ENCODE measurements at places on chromosomes 12 and 14. TPM values are rescaled to one million over a fixed set of nuclear protein-coding genes. Genes with fewer than 3 reads are reported as not detected.
A peak's percentile ranks its signal among the peaks of the same experiment; 100 is the strongest.

GRCh38 chr12:124259154-124260066, 35.5 kb upstream of the RFLNA start:
- DNase-seq = no peak

DNA sequence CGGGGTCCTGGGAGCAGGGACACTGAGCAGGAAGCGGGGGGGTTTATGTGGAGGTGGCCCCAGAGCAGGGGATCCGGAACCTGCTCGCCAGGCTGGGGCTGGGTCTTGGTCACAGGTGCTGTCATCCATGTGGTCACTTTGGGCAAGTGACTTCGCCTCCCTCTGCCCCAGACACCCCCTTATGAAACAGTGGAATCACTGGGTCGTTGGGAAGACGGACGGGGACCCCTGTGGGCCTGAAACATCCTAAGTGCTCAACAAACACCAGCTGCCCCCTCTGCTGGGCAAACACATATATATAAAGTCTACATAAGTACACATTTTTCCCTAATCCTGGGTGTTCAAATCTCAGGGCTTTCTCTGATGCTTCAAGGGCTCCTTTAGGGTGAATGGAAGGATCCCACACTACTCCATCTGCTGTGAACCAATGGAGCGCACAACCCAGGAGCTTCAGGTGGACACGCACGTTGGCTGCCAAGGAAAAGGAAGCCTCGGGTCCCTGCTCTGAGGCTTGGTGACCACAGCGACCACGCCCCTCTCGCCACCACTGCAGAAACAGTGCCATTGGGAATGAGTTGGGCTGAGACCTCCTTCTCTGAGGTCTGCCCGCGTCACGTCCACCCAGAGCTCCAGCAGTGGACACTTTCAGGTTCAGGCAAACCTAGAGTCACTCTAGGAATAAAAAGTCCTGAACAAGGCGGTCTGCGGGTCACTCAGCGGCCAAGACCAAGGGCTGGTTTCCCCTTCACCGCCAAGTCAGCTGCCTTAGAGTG, 54.6 kb downstream of the CDC42BPB start:
- peak; percentile 11 for DNase-seq

DNA sequence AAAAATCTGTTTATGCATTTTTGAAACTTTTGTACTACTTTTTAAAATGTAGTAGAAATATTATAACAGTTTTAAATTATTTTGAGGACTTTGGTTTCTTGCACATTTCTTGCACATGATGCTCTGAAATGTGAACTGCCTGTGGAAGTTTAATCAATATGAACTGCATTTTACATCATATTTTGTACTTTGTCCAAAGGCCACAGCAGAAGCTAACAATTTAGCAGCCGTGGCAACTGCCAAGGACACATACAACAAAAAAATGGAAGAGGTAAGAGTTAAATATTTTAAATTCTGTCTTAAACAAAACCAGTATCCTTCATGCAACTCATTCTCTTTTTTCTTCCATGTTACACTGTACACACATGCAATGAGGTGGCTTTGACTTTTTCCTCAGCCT, 45.1 kb downstream of the SAV1 start:
- no peak for DNase-seq

GRCh38 chr12:41521872-41522379, 333.8 kb downstream of the PDZRN4 start:
- no peak for DNase-seq

DNA sequence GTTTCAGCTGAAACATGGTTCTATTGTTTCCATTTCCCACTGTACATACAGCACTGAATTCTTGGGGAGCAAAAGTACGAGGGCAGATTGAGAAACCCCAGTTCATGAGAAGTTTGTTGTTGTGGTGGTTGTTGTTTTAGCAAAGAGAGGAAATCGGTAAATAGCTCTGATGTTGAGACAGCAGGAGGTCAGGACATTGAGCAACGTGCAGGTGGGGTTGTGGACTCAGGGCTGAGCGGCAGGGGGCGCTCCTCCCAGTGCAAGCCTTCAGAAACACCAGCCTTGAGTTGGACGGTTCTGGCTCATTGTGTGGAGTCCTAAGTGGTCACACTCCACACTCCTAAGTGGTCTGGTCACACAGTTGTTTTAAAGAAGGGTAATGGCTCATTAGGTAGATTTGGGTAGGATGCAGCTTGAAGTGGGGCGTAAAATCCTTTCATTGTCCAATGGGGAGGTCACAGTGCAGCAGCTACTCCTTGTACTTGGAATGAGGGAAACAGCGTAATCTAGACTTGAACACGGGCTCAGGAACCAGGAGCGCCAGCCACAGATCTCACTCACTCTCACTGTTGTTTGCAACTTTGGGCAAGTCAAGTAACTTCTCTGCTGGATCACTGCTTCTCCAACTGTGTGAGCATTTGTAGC, 14.5 kb upstream of the PWP1 start:
- no peak for DNase-seq

- peak; percentile 41 for DNase-seq
Observed at GRCh38 chr12:127677537-127678131, 589.3 kb upstream of the TMEM132C start.

DNA sequence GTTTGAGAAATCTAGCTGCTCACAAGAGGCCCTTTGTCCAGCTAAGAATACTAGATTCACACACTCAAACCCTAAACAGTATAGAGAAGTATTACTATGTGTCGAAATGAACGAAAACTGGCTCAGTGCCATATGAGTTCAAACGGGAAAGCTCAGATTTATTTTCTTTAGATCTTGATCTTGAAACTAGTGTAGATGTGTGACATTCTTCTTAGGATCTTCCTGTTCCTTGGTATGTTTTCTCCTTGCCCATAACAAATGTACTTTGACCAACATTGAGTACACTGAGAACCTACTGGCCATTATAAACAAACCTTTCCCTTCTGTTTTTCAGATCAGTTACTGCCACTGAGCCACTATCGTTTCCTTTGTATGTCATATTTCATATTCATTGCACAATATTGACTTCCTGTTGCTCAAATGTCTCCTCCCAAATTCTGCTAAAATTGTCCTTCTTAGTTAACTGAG, 21.3 kb downstream of the MYBPC1 start:
- no peak for DNase-seq

DNA sequence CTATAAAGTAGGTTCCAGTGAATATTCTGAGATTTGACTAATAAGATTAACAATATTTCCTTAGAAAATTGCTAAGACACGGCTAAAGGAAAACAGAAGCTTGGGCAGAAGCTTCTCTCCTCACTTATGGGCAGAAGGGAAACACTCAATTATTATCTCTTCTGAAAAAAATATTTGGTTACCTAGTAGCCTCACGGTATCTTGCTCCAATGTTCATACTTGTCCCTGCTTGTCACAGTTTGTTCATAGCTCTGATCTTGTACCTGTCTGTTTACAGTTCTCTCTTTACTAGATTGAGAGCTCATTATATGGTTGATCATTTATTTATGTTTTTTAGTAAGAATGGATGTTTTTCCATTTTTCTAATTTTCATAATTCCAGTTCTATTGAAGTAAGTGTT, 458.0 kb upstream of the ATP2B1 start:
- DNase-seq = no peak

DNA sequence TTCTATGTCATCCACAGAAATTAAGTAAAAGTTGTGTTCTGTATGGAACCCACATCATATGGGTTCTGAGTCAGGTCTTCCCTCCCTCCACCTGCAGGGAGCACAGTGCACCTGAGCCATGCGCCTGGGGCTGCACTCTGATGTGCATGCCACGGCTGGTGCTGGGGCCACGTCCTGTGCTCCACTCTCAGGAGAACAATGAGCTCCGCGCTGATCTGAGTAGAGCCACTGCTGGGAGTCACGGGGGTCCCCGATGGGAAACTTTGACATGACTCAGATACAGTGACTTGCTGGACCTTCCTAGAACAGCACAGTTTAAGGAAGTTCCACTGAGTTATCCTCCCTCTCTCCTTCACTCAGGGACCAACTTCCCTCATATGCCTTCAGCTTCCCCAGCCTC, 683.4 kb downstream of the TMEM121 start:
- DNase-seq = no peak

DNA sequence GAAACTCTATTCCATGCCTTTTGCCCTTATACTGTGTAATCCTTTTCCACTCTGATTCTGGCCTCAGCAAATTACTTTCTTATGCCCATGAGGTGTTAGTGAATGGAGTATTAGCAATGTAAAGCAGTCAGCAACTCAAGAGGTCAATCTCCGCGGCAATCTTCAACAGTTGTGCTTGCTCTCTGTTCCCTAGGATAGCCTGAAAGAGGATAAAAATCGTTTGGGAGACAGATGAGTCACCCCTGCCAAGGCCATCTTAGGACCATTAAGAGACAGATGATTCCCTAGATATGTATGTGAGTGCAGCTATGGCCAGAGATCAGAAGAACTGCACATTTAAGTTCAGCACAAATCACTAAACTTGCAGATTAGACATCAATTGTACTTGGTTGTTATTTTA, 1145.8 kb downstream of the GALC start:
- DNase-seq = no peak

DNA sequence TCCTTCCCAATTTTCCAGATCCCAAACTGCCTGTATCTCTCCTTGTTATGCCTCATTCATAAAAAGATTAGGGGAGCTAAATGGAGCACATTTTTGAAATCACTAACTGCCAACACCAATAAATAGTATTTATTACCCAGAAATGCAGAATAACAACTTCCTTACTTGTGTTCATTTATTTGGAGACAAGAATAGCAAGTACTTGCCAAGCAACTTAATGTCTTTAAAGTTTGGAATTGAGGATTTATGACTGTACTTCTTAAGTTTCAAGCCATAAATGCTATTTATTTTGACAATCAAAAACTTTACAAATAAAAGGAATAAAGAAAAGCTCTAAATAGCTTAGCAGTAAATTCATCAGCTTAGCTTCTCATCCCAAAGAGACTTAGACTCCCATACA, 626.1 kb upstream of the NOVA1 start:
- no peak for DNase-seq

DNA sequence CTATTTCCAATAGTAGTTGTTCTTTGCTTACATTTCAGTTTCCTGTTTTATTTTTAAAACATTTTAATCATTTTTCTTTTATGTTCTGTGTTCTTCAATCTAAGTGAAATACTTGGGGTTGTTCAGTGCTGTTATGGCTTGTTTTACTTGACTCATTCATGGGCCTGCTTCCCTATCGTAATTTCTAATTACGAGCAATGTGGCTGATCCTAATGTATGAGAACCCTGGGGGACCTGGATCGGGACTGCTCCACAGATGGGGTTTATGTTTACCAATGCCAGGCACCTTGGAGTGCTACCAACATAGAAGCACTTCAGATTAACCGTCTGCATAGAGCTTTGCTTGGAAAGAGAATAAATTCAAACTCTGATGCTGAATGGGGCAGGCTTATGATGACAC, 29.8 kb downstream of the TECPR2 start:
- no peak for DNase-seq

GRCh38 chr12:79275631-79276030, 411.1 kb downstream of the SYT1 start:
- no peak for DNase-seq

DNA sequence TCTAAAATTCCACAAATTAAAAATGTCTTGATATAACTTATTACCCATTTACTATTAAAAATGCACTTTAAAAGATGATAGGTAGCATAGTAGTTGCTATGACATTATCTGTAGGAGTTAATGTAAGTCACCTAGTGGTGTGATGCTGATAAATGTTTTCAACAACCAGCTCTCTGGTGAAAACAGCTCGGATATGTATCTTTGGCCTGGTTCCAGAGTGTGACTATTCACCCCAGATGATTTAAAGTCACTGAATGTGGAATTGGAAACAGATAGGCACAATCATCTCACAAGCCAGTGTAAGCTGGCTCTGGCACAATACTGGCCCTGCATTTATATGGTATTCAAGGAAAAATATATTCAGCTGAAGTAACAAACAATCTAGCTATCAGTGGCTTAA, 9.2 kb upstream of the CCDC196 start:
- DNase-seq = no peak

GRCh38 chr14:29465095-29465494, 462.6 kb downstream of the PRKD1 start:
- no peak for DNase-seq

DNA sequence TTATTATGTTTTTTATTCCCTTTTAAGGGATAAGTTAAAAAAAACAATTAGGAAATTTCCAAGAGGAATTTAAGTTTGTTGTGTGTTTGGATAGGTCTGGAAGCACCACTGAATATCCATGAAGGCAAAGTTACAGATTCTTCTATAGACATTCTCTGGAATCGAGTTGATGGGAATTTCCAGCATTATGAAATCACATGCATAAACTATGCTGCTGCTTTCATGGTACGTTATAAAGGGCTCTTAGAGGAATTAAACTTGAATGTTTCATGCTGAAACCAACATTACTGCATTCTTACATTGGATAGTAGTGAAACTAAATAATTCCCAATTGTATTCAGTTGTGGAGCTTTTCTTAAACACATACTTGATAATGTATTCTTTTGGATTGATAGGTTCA, 21.5 kb upstream of the PTPRQ start:
- DNase-seq = peak; percentile 16

- DNase-seq = no peak
Observed at GRCh38 chr14:59904184-59904583, 15.8 kb upstream of the LRRC9 start.

GRCh38 chr12:79187032-79187431, 322.5 kb downstream of the SYT1 start:
- DNase-seq = no peak

DNA sequence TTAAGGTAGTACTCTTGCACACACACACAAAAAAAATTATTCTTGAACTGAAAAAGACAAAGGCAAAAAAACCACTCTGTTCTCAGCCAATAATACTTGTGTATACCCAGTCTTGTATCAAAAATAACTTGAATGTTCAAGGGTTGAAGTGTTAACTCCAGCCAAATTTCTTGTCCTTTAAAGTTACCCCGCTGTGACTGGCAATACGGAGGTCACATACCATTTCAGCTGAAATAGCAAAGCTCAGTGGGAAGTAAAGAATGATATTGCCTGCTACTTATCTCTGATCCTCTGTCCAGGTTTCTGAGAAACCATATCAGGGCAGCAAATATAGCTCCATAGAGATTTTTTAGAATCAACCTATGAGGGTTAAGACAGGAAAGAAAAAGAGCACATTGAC, 167.4 kb downstream of the C12orf50 start:
- no peak for DNase-seq

DNA sequence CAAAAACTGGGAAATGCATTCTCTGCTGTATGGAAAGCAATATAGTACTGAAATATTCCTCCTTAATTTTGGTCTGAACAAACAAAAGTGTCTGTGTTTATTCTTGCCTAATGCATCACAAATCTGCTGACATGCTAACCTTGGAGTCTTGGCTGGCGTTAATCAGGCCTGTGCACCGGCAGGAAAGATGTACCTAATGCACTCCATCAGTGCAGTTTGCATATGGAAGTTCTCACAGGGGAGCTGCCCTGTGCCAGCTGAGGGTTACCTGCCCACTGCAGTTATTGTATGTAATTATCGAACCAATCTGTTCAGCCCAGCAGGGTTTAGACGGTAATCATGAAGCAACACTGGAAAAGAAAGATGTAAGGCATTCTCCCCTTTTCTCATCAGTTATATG, 76.9 kb downstream of the VRK1 start:
- no peak for DNase-seq

INHBC gene
- polyA plus RNA-seq = 0.25 TPM

DPPA3 gene
- not detected for polyA plus RNA-seq

ADCY4 gene
- polyA plus RNA-seq = 25.8 TPM

GALNT16 gene
- polyA plus RNA-seq = 5.0 TPM

MAP1LC3B2 gene
- polyA plus RNA-seq = 6.0 TPM

GPR84 gene
- 0.41 TPM for polyA plus RNA-seq

RNASE1 gene
- polyA plus RNA-seq = 376 TPM

PIANP gene
- 5.6 TPM for polyA plus RNA-seq

SERPINA10 gene
- 0.10 TPM for polyA plus RNA-seq

CLEC6A gene
- polyA plus RNA-seq = not detected

PLEK2 gene
- 6.7 TPM for polyA plus RNA-seq

NFATC4 gene
- 72.2 TPM for polyA plus RNA-seq

TMEM119 gene
- 41.0 TPM for polyA plus RNA-seq

ESPL1 gene
- polyA plus RNA-seq = 15.4 TPM

SLCO1B3 gene
- polyA plus RNA-seq = not detected

EGLN3 gene
- polyA plus RNA-seq = 22.9 TPM
